ENCODE measurements at places on chromosomes 2 and 18.

- no peak for DNase-seq
- no peak overlapping the region for H3K4me3 ChIP-seq
- H3K27ac ChIP-seq = no peak overlapping the region
- no peaks in the 10 kb centered on the region for H3K4me1 ChIP-seq
- no peaks in the 10 kb centered on the region for H3K36me3 ChIP-seq
Observed at GRCh38 chr2:169190197-169190775, 120.9 kb downstream of the DHRS9 start.

GRCh38 chr18:70142001-70142400, 63.5 kb downstream of the RTTN start:
- no peaks in the 10 kb centered on the region for H3K4me1 ChIP-seq
- H3K36me3 ChIP-seq = peaks cover 5% of the 10 kb centered on the region
- no peaks in the 10 kb centered on the region for H3K27me3 ChIP-seq

GRCh38 chr2:128473175-128474035, 154.7 kb upstream of the HS6ST1 start:
- H3K27me3 ChIP-seq = peaks cover 4% of the 10 kb centered on the region
- no peaks in the 10 kb centered on the region for H3K4me1 ChIP-seq
- no peaks in the 10 kb centered on the region for H3K36me3 ChIP-seq

GRCh38 chr2:171083451-171083850, 77.2 kb downstream of the TLK1 start:
- H3K27ac ChIP-seq = no peak overlapping the region
- no peaks in the 10 kb centered on the region for H3K27me3 ChIP-seq
- no peak for DNase-seq
- H3K4me3 ChIP-seq = no peak overlapping the region
- H3K36me3 ChIP-seq = peaks cover 9% of the 10 kb centered on the region

GRCh38 chr2:148302526-148302925, 281.6 kb downstream of the MBD5 start:
- H3K36me3 ChIP-seq = no peaks in the 10 kb centered on the region
- no peaks in the 10 kb centered on the region for H3K27me3 ChIP-seq
- no peak for DNase-seq
- H3K4me1 ChIP-seq = no peaks in the 10 kb centered on the region
- no peak overlapping the region for H3K27ac ChIP-seq

GRCh38 chr2:215847718-215848117, 165.6 kb downstream of the MREG start:
- H3K4me3 ChIP-seq = no peak overlapping the region
- no peaks in the 10 kb centered on the region for H3K36me3 ChIP-seq
- DNase-seq = no peak

GRCh38 chr18:43277164-43277600, at the start of gene SYT4:
TSS of gene SYT4 (minus strand) at chr18:43277490. CDS start at chr18:43277281, 209 bp downstream.
- no peak for DNase-seq
- H3K36me3 ChIP-seq = no peaks in the 10 kb centered on the region
- H3K4me3 ChIP-seq = no peak within 1 kb of the TSS

DNA sequence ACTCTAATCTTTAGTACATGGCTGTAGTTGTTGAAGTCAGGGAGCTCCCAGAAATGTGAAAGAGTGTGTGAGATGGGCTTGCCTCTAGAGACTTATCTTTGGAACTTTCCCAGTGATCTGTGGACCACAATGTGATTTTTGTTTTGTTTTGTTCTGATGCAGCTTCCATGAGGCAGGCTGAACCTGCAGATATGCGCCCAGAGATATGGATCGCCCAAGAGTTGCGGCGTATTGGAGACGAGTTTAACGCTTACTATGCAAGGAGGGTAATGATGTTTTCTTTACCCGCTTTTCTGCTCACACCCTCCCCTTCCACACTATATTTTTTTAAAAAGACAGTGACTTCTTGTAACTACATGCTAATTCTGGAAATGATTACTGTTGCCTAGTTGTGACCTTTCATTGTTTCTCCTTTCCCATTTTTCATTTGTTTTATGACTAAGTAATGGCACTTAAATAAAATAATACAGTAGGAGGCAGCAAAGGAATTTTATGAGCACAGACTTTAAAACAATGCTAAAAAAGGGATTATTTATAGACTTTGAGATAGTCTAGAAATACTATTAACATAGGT, 29.3 kb downstream of the BCL2L11 start:
- no peak overlapping the region for H3K4me3 ChIP-seq
- no peaks in the 10 kb centered on the region for H3K27me3 ChIP-seq
- H3K27ac ChIP-seq = no peak overlapping the region

- no peaks in the 10 kb centered on the region for H3K4me1 ChIP-seq
- H3K4me3 ChIP-seq = no peak overlapping the region
- DNase-seq = no peak
- no peaks in the 10 kb centered on the region for H3K27me3 ChIP-seq
- H3K27ac ChIP-seq = no peak overlapping the region
Observed at GRCh38 chr2:43985359-43985758, 10.4 kb downstream of the LRPPRC start.

DNA sequence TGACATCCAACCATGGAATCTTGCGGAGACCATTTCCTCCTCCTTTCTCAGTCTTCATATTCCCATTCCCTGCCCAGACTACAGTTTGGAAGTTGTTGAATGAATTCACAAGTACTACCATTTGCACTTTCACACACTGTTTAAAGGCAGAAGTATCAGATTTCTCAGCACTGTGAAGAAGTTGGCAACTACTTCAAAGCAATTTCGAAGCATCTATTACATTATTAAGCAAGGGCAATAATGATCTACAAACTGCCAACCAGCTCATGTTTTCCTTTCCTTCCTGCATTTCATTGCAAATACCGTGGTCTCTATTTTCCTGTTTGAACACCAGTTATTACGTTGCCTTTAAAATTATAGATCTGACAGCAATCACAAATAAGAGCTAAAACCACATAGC, 105.5 kb downstream of the IRS1 start:
- no peaks in the 10 kb centered on the region for H3K27me3 ChIP-seq
- no peak for DNase-seq
- H3K36me3 ChIP-seq = no peaks in the 10 kb centered on the region
- H3K4me3 ChIP-seq = no peak overlapping the region
- no peak overlapping the region for H3K27ac ChIP-seq

DNA sequence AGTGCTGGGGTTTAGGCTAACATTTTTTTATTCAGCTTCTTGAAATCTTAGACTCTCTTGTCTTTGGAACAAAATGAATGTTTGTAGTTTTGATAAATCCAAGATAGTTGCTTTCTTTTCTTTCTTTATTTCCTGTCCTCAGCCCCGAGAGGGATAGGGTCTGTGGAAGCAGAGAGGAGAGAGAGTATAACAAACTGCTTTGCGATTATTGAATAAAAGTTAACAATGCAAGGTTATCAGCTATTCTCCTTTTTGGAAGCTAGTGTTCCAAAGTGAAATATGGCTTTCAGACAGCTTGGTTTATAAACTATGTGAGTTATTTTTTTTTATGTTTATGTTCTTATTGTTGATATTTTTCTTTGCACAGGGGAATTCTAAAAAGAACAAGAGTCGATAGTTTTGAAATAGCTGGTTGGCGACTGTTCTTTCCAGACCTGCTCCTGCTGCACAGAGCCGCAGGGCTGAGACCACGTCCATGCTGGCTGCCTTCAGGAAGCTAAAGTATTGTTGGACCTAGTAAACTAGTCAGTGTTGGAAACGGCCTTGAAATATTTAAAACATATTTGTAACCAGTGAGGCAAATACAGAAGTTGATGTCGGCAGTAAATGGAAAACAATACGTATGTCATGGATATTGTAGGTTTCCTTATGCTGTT, 15.5 kb upstream of the STON1 start:
- H3K36me3 ChIP-seq = peaks cover 49% of the 10 kb centered on the region
- H3K4me1 ChIP-seq = peaks cover 3% of the 10 kb centered on the region
- no peak for DNase-seq
- H3K27me3 ChIP-seq = no peaks in the 10 kb centered on the region

GRCh38 chr2:220433131-220433530, 805.7 kb downstream of the SLC4A3 start:
- no peak overlapping the region for H3K4me3 ChIP-seq
- H3K27me3 ChIP-seq = no peaks in the 10 kb centered on the region
- H3K36me3 ChIP-seq = no peaks in the 10 kb centered on the region
- H3K27ac ChIP-seq = no peak overlapping the region
- no peak for DNase-seq

- no peaks in the 10 kb centered on the region for H3K27me3 ChIP-seq
- H3K4me1 ChIP-seq = no peaks in the 10 kb centered on the region
- H3K4me3 ChIP-seq = no peak overlapping the region
- DNase-seq = no peak
- H3K27ac ChIP-seq = no peak overlapping the region
Observed at GRCh38 chr2:130894326-130894942, 57.7 kb downstream of the ARHGEF4 start.

- no peak for DNase-seq
- H3K4me3 ChIP-seq = no peak overlapping the region
- no peak overlapping the region for H3K27ac ChIP-seq
- no peaks in the 10 kb centered on the region for H3K36me3 ChIP-seq
Observed at GRCh38 chr18:57389271-57389670, 36.9 kb downstream of the ST8SIA3 start.

- no peaks in the 10 kb centered on the region for H3K4me1 ChIP-seq
- no peaks in the 10 kb centered on the region for H3K27me3 ChIP-seq
- H3K36me3 ChIP-seq = no peaks in the 10 kb centered on the region
- no peak overlapping the region for H3K27ac ChIP-seq
- no peak for DNase-seq
Observed at GRCh38 chr18:3924455-3924854, 474.5 kb downstream of the TGIF1 start.

DNA sequence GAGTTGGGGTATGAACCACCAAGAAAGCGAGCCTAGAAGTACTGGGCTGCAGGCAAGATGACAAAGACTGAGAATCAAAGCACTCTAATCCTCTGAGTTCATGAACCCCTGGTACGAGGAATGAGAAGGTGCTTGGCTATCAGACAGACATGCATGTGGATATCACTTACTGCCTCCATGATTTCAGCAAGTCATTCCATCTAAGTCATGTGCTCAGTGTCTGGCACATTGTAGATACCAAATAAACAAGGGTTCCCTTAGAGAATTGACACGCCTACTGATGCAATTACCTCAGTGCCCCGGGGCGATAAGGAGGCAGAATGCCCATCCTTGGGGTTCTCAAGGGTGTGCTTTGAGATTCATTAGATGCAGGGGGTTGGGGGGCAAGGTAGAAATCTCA, 125.6 kb upstream of the PKDCC start:
- no peaks in the 10 kb centered on the region for H3K4me1 ChIP-seq
- H3K27me3 ChIP-seq = no peaks in the 10 kb centered on the region
- no peak overlapping the region for H3K27ac ChIP-seq
- DNase-seq = no peak
- H3K36me3 ChIP-seq = no peaks in the 10 kb centered on the region

- DNase-seq = no peak
- H3K36me3 ChIP-seq = no peaks in the 10 kb centered on the region
- H3K27me3 ChIP-seq = no peaks in the 10 kb centered on the region
- H3K4me3 ChIP-seq = no peak overlapping the region
- no peak overlapping the region for H3K27ac ChIP-seq
Observed at GRCh38 chr2:85907671-85908157, 18.9 kb upstream of the ST3GAL5 start.

GRCh38 chr2:144180131-144180530, 339.8 kb downstream of the ZEB2 start:
- H3K36me3 ChIP-seq = no peaks in the 10 kb centered on the region
- no peak overlapping the region for H3K4me3 ChIP-seq
- H3K27me3 ChIP-seq = no peaks in the 10 kb centered on the region

DNA sequence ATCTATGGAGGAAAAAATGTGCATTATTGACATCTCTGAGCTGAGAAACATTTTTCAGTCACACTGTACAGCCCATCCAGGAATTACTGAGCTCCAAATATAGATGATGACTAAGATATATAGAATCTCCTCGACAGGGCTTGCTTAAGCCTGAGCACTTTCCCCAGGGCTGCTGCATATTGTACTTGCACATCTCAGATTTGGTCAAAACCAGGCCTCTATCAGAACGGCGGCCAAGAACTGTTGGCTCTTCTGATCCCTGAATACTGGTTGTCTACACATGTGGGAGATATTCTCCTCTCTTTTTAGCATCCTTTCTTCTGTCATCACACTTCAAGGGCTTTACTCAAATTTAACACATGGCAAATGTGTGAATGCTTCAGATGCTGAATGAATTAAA, 201.5 kb upstream of the SLC35G4 start:
- H3K4me1 ChIP-seq = no peaks in the 10 kb centered on the region
- no peak for DNase-seq
- no peak overlapping the region for H3K4me3 ChIP-seq
- H3K36me3 ChIP-seq = no peaks in the 10 kb centered on the region

GRCh38 chr2:53859206-53860181, at the start of gene GPR75:
TSS of gene GPR75 (minus strand) at chr2:53859967. CDS start at chr2:53854756, 5,211 bp downstream.
- H3K4me3 ChIP-seq = no peak within 1 kb of the TSS
- H3K27me3 ChIP-seq = no peaks in the 10 kb centered on the region
- no peak for DNase-seq
- H3K4me1 ChIP-seq = no peaks in the 10 kb centered on the region
- H3K36me3 ChIP-seq = peaks cover 5% of the 10 kb centered on the region

DNA sequence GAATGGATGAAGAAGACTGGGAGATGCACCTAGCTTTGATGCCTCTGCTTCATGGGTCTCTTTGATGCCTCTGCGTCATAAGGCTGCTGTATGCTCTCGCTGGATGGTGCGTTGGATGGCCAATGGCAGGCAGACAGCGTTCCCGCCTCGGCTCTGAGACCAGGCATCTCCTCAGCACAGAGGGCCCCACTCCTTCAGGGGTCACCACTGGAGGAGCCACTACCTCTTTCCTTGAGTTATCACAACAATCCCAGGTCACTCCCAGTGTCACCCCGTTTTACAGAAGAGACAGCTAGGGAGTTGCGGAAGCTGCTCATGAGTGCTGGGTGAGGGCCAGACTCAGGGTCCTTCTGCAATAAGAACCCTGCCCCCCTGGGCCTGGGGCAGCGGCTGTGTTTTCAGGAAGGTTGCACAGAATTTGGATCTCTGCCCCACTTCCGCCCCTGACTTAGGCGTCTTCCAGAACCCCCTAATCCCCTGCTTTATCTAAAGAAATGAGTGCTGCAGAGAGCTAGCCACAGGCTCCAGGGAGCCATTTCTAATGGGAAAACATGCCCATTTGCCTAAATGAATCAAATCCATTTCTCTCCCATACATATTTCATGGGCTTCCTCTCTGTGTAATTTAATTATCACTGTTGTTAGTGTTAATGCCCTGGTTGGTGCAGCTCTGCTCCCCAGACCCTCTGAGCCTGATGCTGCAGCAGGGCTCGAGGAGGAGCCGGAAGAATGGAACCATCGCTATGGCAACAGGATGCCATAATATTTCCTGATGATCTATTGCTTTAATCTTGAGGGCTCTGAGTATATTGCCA, 131.8 kb upstream of the HS6ST1 start:
- H3K4me3 ChIP-seq = no peak overlapping the region
- H3K27ac ChIP-seq = no peak overlapping the region
- DNase-seq = no peak
- H3K4me1 ChIP-seq = no peaks in the 10 kb centered on the region

Measured in effector memory CD4-positive, alpha-beta T cell (primary cell).